ENCODE measurements at places on chromosomes 2 and 18.
A peak's percentile ranks its signal among the peaks of the same experiment; 100 is the strongest.

DNA sequence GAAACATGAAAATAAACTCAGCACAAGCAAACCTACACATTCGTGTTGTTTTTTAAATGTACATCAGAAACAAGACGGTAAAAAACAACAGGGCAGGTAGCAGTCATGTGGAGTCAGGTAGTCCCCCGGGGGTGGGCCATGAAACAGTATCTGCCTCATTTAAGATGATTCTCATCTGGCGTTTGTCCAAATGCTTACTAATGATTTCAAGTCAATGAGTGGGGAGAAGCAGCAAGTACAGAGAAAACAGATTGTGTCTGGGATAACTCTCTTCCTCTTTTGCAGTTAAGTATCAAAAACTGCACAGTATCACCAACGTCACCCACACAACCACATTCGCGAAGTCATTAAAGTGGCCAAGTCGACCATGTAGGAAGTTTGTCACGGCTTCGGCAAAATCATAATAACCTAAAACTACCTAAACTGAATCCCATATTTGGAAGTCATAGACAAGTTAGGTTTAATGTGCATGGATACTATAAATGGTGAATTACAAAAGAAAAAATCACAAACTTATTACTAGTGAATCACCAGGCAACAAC, 1.3 kb downstream of the LAPTM4A start:
- DNase-seq, result no peak

- DNase-seq, result no peak
Observed at GRCh38 chr2:204585930-204586329, 40.7 kb downstream of the PARD3B start.

DNA sequence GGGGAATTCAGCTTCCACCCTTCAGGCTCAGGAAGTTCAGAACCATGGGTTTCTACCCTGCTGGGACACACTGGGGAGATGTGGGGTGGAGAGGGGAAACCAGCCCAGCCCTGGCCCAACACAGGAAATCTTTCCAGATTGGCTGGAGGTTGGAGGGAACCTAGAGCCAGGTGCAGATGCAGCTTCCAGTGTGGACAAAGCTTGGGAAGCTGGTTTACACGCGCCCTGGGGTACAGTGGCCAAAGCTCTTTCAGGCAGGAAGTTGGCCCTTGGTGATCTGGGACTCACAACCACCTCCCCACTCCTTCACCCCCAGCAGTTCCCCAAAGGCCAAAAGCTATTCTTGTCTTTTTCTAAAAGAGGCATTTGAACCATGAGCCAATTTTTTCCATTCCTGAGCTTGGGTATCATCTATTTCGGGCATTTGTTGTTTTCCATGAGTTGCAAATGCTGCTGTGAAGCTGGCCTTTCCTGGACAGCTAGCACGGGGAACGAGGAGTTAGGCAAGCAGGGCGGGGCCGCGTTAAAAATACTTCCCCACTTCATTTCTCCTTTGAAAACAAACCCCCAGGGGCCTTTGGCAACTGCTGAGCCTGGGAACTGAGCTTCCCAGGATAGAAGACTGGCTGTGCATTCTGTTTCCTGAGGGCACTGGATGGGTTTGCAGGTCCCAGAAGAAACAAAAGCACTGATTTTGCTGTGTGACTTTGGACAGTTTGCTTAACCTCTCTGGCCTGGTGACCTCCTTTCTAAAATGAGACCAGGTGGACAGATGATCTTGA, 3.1 kb upstream of the ARID5A start:
- peak; percentile 97 for DNase-seq

DNA sequence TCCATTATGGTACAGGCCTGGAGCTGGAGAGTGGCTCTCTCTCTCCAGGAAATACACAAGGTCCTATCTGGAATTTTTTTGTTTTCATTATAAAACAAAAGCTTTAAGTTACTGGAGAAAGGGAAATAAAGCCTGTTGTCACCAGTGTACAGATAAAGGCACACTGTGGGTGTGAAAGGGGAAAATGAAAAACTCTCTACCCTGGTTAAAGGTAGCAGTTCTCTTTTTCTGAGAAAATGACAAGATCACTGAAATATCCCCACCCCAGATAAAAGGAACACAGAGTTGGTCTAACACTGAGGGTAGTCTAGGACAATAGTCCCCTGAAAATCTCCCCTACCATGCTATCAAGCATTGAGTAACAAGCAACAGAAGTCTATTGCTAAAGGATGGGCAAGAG, 438.7 kb downstream of the MBD2 start:
- DNase-seq, result no peak

DNA sequence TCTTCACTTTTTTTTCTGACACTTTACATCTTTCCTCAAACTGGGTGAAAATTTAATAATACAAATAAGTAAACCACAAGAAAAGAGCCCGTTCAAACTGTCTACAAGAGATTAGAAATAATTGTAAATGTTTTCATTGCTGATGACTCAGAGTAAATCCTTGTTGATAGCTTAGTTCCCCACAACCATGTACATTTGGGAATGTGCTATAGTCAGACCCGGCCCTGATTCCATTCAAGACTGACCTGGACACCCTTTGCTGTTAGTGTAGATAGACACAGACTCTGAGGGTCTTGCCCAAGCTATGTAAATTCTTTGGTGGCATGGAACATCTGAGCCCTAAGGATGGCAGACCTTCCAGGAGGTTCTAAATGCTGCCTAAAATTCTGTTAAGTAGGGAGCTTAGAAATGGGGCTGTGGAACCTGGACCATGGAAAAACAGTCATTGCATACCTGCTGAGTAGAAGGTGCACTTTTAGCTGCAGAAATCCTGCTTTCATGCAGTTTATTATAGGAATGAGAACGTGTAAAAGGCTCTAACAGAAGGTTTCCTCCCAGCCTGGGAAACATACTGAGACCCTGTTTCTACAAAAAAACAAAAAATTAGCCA, 3.7 kb downstream of the MALT1 start:
- DNase-seq, result no peak

DNA sequence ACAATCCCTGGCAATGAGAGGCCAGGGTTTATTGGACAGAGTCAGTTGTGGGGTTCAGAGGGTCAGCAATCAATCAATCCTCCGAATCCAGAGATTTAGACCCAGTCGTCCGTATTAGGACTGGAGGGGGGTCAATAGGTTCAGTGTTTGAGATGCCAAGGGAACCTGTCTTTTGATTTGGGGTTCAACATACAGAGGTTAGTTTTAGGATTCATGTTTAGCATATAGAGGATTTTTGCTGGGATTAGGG, 292 bp downstream of the GMPPA start:
- DNase-seq, result no peak

DNA sequence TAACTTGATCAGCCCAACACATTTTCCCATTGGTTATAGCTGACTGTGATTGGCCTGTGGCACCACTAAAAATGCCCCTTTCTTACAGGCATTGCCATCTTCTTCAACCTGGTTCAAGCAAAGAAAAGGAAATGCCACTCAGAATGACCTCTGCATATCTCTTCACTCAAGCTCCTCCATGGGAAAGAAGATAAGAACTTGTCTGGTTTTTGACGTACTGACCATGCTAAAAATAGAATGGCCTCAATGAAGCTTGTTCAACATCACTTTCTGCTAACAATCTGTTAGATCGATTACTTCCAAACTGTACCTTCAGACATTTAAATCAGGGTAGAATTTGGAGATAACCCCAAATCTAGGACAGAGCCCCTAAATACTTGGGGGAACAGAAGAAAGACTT, 109.5 kb downstream of the CABYR start:
- no peak for DNase-seq

DNA sequence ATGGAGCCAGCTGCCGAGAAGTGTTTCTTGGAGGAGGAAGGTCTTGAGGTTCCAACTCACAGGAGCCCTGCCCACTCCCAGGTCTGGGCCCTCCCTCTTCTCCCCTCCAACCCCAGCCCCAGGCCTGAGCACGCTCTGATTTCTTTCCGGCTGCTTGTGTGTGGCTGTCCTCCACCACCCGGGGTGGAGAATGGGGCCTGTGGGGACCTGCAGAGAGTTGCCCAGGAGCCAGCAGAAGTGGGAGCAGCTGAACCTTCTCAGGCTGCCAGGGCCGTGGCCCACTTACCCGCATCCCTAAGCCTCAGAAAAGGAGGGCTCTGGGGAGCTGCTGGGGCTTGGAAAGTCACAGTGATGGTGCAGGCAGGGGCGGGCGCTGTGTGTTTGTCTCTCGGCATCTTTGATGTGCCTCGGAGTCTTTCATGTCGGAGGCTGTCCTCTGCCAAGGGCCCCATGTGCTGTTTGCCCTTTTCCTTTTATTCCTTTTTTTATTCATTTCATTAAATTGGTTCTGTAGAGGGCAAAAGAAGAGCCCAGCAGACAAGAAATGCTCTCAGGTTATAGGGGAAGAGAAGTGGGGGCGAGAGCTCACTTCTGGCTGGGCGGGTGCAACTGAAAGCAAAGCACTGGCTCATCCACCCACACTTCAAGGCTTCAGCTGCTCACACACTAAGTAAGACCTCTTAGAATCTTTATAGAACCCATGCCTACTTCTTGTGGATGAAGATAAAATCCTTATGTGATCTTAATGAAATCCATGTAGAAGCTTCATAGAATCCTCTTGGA, 52.5 kb downstream of the SDC1 start:
- DNase-seq, result no peak

DNA sequence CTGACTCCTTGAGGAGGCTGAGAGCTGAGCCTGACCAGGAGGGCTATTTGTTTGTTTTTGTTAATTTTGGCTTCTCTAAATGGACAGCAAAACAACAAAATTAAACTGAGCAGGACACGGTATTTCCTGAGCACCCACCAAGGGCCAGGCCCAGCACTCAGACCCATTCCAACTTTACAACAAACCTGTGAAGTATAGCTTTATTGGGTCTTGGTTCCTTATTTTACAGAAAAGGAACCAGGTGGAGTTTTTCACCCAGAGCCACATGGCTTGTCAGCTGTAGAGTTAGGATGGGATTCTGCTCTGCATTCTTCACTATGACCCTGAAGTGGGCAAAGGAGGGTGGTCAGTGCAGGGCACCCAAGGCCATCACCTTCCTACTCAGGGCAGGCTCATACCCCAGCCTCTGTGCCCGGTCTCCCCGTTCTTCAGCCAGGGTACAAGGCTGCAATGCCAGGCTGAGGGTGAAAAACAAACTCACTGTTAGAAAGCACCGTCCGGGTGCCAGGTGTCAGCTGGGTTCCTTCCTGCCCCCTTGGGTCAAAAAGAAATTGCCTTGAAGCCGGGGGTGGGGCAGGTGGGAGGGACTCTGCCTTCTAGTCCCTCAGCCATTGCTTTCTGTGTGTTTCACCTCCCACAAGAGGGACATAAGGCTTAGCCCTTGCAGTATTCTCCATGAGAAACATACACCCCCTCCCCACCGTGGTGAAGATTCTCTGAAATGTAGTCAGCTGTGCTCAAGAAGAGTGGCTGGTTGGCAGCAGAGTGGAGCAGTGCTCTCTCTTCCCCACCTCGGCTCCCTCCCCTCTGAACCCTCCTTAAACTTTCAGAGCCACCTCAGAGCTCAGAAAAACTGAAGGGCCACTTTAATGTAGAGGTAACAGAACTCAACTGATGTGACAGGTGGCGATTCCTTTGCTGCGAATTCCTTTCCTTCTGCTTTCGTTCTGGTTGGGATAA, 2.2 kb downstream of the PSD4 start:
- DNase-seq, result no peak

DNA sequence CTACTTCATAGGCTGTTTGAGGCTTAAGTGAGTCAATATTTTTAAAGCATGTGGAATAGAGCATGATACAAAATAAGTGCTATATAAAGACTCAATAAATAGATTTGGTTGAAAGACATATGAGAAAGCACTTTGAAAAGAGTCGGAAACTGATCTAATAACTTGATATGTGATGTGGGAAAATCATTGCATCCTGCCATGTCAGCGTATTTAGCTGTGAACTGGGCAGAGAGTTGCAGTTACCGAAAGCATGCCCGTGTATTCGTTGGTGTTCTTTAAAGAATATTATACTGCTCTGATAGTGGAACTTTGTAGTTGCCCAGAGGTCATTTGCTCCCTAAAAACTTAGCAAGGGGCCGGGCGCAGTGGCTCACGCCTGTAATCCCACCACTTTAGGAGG, 37.8 kb upstream of the ZNF516 start:
- no peak for DNase-seq

- peak; percentile 7 for DNase-seq
Observed at GRCh38 chr2:133130548-133131246, 437.6 kb downstream of the NCKAP5 start.

- DNase-seq, result no peak
Observed at GRCh38 chr18:42976869-42977590, 138.5 kb downstream of the RIT2 start.

GRCh38 chr18:60809937-60810336, 437.4 kb upstream of the MC4R start:
- DNase-seq, result no peak

GRCh38 chr2:236055471-236055870, 112.7 kb downstream of the GBX2 start:
- DNase-seq, result no peak

DNA sequence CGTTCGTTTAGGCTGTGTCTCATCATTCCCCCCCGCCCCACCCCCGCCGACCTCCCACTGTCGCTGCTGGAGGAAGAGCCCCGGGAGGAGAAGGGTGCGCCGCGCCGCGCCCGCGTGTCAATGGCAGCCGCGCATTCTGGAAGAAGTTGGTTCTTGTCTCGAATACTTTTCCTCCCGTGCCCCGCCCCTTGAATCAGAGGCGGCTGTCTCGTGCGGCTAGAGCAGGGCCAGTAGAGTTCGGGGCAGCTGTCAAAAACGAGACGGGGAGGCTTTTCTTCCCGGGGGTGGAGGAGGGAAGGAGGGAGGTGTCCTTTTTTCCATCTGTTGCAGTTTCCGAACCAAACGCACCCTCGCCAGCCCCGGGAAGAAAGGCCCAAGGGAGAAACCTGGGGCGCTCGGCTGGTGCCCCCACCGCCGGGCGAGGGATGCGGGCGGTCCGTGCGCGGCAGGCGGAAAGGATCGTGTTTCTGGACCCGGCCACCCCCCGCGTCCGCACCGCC, 410 bp upstream of the TGIF1 start:
- no peak for DNase-seq

DNA sequence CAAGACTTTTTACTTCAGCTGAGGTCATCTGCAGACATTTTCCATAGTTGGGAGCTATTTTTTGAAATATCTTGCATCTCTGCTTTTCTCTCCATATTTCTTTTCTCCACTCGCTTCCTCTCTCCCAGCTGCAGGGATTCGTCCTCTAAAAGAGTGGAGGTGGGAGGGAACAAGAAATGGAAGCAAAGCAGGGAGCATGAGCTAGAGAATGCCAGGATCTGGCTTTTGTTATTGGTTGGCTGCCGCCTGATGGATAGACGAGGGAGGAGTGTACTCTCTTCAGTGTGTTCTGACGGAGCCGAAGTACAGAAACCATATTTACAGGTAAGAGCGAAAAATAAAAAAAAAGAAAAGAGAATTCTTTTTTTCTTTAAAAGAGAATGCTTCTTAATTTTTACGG, at the start of gene CSRNP3:
CSRNP3 (plus strand) TSS at position 282 of the 400 bp plus-strand sequence. CDS start 125,368 bp downstream, outside the sequence.
- peak; percentile 27 for DNase-seq

Data from GM04503 (cell line).